D721Med (cell line): ENCODE measurements at places on chromosomes 1 and 21.

DNA sequence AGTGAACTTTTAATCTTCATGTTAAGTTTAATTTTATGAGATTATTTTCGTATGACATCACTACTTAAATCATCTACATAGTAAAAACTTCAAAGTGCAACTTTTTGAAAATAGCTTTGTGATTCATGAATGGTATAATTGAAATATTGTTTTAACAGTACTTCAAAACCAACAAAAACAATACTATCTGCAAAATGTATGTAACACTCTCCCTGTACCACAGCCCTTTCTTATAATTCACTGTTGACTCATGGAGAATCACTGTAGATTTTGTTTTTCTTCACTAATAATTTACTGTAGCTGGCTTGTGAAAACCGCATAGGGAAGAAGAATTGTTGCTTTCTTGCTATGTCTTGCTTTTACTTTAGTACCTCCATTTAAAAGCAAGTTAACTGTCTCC, 301.4 kb upstream of the ADAMTS5 start:
- DNase-seq, result no peak

DNA sequence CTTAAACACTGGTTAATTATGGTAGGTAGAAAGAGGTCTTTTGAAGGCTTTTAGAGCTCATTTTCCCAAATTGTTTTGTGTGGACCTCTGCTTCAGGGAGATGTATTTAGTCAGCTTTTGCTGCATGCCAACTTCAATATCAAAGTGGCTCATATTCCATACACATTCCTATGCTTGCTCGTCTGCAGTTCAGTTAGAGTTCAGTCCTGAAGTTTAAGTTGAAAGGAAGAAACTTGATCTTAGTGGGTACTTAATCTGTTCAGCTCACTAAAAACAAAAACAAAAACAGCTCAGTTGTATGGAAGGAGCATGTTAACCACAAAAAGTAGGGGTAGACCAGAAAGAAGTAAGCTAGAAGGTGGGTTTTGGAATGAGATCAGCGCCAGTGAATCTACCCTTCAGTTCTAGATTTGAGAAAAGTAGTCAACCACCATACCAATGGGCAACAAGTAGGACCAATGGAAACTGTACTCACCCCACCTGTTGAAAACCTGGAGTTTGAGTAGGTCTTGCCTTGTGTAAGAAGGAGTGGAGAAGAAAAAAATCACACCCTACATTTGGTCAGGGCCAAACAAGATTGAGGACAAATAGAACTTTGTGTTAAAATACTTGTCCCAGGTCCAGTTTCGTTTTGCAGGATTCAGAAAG, 58.0 kb downstream of the LEPR start:
- DNase-seq, result no peak

DNA sequence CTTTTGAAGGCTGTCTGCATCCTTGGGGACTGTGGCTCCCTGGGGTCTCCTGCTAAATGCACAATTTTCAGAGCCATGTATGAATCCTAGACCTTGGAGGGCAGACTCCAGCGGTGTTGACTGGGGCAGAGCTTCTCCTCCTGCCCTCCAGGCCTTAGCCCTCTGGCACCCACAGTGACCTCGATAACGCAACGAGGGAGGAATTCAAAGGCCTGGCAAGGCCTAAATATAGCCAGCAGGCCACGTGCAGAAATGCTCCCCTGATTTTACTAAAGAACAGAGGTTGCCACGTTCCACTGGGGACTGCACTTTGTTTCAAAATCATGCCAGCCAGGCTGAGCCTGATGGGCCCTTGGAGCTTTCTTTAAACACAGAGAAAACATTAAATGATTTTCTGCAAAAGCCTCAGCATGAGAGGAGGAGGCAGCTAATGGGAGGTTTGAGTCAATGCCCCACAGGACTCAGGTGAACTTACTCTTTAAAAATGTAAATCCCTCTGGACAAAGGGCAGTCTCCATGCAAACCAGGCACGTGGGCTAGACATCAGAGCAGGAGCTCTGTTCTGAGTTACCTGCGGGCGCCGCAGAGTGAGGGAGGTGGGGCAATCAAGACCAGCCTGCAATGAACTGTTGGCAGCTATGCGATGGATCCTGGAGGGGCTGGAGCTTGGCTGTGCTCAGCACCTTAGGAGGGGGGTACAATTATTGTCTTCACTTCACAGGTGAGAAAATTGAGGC, 28.0 kb downstream of the GRIK3 start:
- no peak for DNase-seq

- DNase-seq, result no peak
These were observed 365.3 kb downstream of the HHIPL2 start for GRCh38 chr1:222182641-222183040.

- no peak for DNase-seq
These were observed 19.2 kb upstream of the DPH5 start for GRCh38 chr1:101044749-101045148.

GRCh38 chr1:153343811-153344717, 4.6 kb downstream of the PGLYRP4 start:
- no peak for DNase-seq

DNA sequence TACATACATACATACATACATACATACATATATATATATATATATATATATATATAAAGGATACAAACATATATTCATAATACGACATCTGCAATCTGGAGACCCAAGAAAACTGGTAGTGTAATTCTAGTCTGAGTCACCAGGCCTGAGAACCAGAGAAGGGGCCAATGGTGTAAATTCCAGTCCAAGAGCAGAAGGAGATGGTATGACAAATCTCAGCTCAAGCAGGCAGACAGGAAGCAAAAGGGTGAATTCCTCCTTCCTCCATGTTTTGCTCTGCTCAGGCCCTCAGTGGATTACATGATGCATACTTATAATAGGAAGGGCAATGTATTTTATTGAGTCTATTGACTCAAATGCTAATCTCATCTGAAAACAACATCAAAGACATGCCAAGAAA, 1060.4 kb upstream of the TMPRSS15 start:
- DNase-seq, result no peak

- no peak for DNase-seq
These were observed 2.6 kb upstream of the CC2D1B start for GRCh38 chr1:52368383-52369172.

DNA sequence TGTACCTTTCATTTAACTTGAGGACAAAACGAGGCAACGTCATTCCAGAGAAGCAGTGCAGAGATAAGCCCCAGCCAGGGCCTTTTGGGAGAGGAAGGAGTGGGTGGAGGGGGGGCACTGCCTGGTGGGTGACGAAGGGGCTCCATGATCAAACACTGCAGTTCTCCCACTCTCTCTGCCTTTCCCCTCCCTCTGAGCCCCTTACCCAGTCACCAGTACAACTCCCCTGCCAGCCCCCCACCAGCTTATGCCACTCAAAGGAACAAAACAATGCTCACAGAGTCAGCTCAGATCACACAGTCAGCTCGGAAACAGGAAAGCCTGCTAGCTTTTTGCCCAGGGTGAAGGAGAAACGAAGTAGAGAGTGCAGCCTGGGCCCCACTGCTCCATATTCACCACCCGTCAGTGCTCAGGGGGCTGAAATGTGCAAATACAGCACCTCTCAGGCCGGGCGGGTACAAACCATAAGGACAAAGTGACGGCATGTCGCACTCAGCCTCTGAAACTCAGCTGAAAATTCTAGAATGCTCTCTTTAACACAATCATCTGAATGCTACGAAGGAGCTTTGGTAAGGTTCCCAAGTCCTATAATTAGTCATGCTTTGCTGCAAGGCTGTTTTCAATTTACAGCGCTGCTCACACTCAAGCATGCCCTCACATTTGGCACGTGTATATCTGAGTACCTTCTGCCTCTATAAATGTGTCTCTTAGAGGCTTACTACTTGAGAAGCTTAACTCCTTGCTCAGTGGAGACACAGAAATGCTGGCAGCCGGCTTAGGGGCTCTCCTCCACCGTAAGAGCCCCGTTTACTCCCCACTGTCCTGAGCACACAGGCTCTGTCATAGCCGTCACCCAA, 65.8 kb upstream of the RAB4A start:
- DNase-seq, result peak; percentile 73

- no peak for DNase-seq
These were observed 378.9 kb downstream of the BRINP3 start for GRCh38 chr1:190098756-190099155.

DNA sequence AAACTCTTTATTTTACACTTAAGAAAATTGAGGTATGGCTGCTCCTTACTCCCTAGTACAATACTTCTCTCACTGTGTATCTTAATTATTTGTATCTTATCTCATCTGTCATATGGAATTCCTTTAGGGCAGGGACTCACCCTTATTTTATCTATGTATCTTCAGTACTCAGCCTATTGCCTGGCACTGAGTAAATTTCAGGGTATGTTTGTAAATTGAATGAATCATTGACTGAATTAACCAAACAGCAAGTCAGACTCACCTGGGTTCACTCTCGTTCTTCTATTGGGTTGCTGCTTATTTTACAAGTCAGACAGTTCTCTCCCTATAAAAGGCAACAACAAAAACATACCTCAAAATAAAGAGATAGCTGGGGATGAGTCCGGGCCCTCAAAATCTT, 63.8 kb downstream of the LAMC1 start:
- no peak for DNase-seq

- DNase-seq, result no peak
These were observed 38.7 kb upstream of the EFHD2 start for GRCh38 chr1:15370781-15371520.

GRCh38 chr1:119139857-119140176, 636 bp downstream of the WARS2 start:
- DNase-seq, result no peak

GRCh38 chr1:167196166-167196565, 24.5 kb upstream of the POU2F1 start:
- DNase-seq, result no peak

GRCh38 chr1:54882519-54882918, 4.5 kb downstream of the DHCR24 start:
- DNase-seq, result no peak

GRCh38 chr21:46119144-46119636, 21.3 kb downstream of the COL6A2 start:
- DNase-seq, result peak; percentile 14

DNA sequence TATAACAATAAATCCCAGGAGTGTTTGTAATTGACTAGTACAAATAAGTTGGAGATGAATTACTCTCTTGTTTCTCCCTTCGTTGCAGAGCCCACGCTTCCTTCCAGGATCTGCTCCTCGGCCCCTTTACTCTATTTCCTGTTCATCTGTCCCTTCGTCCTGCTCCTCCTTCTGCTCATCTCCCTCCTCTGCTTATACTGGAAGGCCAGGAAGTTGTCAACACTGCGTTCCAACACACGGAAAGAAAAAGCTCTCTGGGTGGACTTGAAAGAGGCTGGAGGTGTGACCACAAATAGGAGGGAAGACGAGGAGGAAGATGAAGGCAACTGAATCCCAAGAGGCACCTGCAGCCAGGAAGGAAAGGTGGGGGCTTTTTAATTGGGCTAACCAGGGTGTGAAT, 26.4 kb upstream of the TTF2 start:
- DNase-seq, result no peak

GRCh38 chr1:185365951-185366350, 48.9 kb upstream of the IVNS1ABP start:
- DNase-seq, result no peak

GRCh38 chr21:46081022-46081861, 16.7 kb upstream of the COL6A2 start:
- DNase-seq, result no peak

DNA sequence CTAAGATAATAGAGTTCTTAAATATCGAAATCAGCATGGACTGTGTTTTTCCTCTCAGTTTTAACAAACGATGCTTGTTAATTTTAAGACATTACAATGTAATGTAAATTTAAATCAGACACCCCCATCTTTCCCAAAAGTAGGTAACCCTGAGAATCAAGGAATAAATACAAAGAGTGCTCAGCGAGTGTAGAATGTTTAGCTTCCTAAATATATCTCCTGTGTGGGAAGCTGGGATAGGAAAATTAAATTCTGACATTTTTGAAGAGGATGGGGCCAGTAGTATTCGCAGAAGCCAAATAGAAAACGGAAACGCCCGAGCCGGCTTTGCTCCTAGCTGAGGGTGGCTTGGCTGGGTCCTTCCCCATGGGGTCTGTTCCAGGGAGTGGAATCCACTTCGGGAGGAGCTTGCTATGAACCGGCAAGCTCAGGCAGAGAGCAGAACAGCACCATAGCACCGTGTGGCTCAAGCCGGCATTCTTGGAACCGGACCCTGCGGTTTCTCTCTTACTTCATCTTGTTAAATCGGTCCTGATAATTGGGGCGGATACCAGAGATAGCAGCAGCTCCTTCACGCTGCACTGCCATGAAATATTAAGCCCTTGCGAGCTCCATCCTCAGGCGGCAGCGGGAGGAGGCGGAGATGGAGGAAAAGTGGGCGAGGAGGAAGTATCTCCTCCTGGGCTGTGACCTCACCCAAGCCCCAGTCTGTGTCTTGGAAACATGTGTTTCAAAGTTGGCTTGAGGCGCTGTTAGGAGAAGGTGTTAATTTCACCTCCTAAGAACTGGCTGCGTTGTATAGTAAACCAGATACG, 24.9 kb downstream of the MAP3K7CL start:
- no peak for DNase-seq

GRCh38 chr1:243420946-243421685, 165.3 kb downstream of the SDCCAG8 start:
- DNase-seq, result no peak

DNA sequence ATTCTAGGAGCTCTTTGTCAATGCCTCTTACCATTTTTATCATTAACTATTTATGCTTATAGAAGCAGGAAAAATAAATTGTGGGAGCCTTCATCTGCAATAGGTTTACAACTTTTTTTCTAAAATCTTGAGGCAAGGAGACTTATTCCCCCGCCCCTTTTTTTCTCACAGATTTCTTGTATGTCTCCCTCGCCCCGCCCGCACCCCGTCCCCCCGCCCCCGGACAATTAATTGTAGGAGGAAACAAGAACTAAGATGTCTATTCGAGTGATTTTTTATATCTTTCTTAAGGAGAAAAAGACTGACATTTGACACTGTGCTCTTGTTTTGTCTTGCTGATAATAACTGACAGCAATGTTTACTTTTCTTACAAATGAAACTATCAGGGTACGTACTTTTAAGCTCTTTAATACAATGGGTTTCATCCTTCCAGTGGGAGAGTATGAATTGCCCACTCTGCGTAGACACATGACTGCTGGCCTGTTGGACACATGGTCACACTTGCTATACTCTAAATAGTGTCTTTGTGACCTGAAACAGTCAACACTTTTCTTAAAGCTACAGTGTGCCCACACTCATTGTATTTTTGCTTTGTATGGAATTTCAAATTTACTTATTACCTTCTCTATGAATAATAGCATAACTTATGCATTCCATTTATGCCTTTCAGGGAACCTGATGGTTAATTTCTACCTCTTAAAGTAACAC, 1.5 kb upstream of the IVNS1ABP start:
- no peak for DNase-seq

- DNase-seq, result no peak
These were observed 76.4 kb upstream of the ZBTB18 start for GRCh38 chr1:243974451-243975292.

DNA sequence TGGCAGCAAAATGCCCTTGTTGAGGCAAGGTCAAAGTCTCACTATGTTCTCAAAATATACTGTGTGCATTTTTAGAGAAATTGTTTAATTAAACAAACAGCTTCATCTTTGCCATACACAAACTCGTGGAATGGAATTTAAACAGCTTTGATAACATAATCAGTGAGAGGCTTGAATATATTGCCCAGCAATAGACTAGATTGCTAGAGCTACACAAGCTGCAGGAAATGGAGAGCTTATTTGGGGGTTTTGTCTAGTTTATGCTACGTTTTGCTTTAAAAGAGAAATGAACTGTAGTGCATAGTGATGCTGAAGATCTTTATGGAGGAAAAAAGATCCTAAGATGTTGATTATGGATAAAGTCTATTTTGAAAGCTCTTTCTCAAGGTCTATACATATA, 166.8 kb upstream of the HMCN1 start:
- DNase-seq, result no peak
